ENCODE measurements at places on chromosomes 6 and 20. TPM values are rescaled to one million over a fixed set of nuclear protein-coding genes. Genes with fewer than 3 reads are reported as not detected.
A peak's percentile ranks its signal among the peaks of the same experiment; 100 is the strongest.

DNA sequence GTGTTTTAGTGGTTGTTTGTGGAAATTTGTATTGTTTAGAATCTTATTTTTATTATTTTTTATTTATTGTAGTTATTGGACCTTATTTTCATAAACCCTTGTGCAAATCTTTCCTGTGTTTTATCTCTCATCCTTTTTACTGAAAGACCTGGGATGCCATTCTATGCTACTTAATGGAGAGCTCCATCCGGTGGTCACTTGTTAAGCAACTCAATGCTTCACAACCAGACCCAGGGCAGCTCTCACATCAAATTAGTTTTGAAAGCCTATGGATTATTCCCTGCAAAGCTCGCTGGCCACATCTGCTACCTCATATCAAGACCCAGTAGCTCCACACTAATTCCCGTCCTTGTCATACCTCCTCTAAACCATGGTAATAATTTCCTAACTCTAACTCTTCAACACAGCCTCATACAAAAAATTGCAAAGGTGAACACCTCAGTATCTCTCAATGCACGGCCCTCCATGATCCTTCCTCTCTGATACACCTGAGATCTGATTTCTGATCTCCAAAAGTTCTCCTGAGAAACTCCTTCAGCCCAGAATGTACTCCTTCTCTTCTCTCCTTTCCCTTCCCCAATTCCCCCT lies 296.6 kb upstream of the MANEA start:
- no peaks in the 10 kb centered on the region for H3K36me3 ChIP-seq
- peak; percentile 14 for DNase-seq
- H3K27ac ChIP-seq, result no peak overlapping the region
- H3K4me3 ChIP-seq, result no peak overlapping the region
- no peaks in the 10 kb centered on the region for H3K27me3 ChIP-seq
- H3K4me1 ChIP-seq, result no peaks in the 10 kb centered on the region

DNA sequence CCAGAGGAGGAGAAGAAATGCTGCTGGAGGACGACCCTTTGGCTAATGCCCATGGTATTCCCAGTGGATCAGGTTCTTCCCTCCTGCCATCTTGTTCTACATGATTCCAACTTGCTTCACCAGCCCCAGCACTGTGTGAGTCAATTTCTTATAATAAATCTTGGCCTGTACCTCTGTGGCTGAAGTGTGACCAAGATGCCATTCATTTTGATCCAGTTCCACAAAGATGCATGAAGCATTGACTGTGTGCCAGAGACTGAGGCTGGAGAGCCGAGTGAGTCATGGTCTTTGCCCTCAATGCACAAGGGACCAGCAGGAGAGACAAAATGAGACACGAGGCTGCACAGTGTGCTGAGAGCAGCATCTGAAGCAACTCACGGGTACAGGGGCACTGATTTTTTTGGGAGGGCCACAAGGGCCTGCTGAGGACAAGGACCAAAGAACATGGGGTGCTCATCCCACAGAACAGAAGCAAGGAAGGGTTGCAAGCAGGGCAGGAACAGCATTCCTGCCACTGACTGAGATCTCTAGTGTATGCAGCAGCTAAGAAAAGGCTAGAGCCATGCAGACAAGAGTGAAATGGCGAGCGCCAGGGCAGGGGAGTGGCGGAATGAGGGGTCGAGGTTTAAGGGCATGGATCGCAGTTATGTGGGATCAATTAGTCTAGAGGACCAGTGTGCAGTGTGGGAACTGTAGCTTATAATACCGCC lies 207.0 kb downstream of the THBS2 start:
- H3K36me3 ChIP-seq, result no peaks in the 10 kb centered on the region
- no peak overlapping the region for H3K4me3 ChIP-seq
- H3K4me1 ChIP-seq, result no peaks in the 10 kb centered on the region
- DNase-seq, result no peak

The BEND6 gene
- polyA plus RNA-seq, result not detected

DNA sequence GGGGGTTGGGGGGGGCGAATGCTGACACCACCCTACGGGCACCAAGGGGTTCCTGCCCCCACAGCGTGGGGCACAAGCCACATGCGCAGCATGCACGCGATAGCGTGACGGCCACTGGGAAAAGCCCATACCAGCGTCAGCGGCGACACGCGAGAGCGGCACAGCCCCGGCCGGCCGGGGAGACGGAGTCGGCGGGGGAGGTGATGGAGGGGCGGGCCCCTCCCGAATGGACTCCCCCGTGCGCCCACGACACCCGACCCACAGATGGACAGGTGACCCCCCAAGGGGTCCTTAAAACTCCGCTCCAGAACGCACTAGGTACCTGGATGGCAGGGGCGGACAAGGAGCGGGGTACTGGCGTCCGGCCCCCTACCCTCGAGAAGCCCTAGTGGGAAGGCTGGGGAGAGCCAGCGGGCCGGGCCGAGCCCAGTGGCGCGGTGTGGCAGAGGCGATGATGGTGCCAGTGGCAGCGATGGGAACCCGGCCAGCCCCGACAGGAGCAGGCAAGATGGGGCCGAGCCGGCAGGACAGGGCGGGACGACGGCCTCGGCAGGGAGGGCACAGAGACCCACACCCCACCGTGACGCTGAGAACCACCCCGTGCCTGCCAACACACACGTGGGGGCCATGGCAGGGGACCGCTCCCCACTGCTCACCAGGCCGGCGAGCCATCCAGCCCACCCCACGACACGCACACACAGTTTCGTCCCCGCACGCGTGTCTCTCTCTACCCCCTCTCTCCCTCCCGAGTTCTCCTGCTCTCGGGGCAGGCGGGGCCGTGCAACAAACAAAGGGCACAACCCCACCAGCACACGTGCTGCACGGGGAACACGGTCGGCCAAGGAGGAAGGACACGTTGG lies 1959.8 kb upstream of the DEFB115 start:
- H3K4me1 ChIP-seq, result no peaks in the 10 kb centered on the region
- H3K27ac ChIP-seq, result no peak overlapping the region
- no peaks in the 10 kb centered on the region for H3K27me3 ChIP-seq
- DNase-seq, result no peak
- no peak overlapping the region for H3K4me3 ChIP-seq
- no peaks in the 10 kb centered on the region for H3K36me3 ChIP-seq

The FITM2 gene
- 2.9 TPM for polyA plus RNA-seq

- no peaks in the 10 kb centered on the region for H3K27me3 ChIP-seq
- no peaks in the 10 kb centered on the region for H3K36me3 ChIP-seq
- DNase-seq, result no peak
- peaks cover 16% of the 10 kb centered on the region for H3K4me1 ChIP-seq
- H3K27ac ChIP-seq, result no peak overlapping the region
- H3K4me3 ChIP-seq, result no peak overlapping the region
These were observed 224.3 kb downstream of the MAFB start for GRCh38 chr20:40464731-40465208.

The FAM217A gene
- not detected for polyA plus RNA-seq

DNA sequence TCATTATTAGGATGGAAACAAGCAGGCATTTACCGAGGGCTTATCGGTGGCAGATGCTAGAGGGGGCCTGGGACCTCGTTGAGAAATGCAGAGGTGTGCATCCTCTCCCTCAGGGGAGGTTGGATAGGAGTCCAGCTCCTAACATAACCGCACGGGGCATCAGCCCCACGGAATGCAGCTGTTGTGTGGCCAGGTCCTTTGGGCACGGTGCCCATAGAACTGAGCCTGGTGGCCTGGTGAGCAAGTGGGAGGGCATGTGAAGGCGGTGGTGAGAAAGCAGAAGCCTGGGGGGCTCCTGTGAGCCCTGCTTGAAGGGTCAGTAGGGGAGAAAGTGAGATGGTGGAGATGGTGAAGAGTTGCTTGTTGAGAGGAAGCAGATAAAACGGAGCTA lies 143.7 kb downstream of the CDH26 start:
- no peak for DNase-seq
- no peaks in the 10 kb centered on the region for H3K36me3 ChIP-seq
- no peak overlapping the region for H3K4me3 ChIP-seq
- H3K4me1 ChIP-seq, result no peaks in the 10 kb centered on the region

DNA sequence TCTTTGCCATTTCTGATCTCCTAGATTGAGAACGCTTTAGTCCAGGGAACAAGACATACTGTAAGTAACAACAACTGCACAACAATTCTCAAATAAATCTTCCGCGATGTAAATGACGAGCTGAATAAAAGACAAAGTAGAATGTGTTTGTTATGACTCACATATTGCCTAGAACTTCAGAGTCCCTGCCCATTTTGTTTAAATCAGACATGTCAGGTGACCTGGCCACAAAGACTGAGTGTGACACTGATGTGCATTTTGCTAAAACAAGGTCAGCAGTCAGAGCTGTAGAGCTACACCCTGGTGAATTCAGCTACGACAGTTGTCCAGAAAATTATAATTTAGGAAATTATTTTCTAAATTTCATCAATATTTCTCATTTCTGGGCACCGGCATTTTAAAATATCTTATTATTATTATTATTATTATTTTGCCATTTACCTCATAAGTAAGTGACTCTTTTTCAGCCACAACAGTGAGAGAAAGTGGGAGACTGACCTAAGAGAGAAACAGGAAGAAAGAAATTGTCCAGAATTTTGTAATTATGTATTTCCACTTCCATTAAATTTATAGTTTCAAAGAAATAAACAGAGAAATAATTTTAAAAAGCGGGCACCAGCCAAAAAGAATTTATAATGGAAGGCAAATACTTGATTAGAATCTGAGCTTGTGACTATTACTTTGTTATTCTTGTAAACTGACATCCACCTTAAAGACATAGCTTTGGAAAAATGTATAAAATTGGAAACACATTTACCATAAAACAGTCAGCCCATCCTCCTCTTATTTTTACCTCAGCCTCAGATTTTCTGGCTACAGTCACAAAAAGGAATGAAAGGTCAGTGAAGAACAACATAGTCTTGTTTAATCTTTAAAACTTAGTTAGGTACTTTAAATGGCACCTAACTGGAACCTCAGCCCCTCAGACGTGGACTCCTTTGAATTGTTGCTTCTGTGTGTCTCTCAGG lies 157.0 kb upstream of the CITED2 start:
- H3K4me1 ChIP-seq, result peaks cover 3% of the 10 kb centered on the region
- no peaks in the 10 kb centered on the region for H3K27me3 ChIP-seq
- DNase-seq, result no peak
- H3K36me3 ChIP-seq, result no peaks in the 10 kb centered on the region
- no peak overlapping the region for H3K27ac ChIP-seq

GRCh38 chr6:168102315-168102985 lies 23.4 kb upstream of the FRMD1 start:
- no peaks in the 10 kb centered on the region for H3K27me3 ChIP-seq
- no peaks in the 10 kb centered on the region for H3K4me1 ChIP-seq
- DNase-seq, result no peak
- H3K27ac ChIP-seq, result no peak overlapping the region
- no peaks in the 10 kb centered on the region for H3K36me3 ChIP-seq

GRCh38 chr6:33390767-33391277 lies 801 bp upstream of the KIFC1 start:
- peak overlapping the region; percentile 88 for H3K27ac ChIP-seq
- no peaks in the 10 kb centered on the region for H3K36me3 ChIP-seq
- peak overlapping the region; percentile 36 for H3K4me3 ChIP-seq
- DNase-seq, result no peak
- peaks cover 18% of the 10 kb centered on the region for H3K4me1 ChIP-seq
- H3K27me3 ChIP-seq, result no peaks in the 10 kb centered on the region

GRCh38 chr20:61303675-61304074 lies 51.6 kb downstream of the CDH4 start:
- H3K4me3 ChIP-seq, result no peak overlapping the region

- no peaks in the 10 kb centered on the region for H3K4me1 ChIP-seq
- DNase-seq, result no peak
- H3K27me3 ChIP-seq, result no peaks in the 10 kb centered on the region
- H3K27ac ChIP-seq, result no peak overlapping the region
- no peak overlapping the region for H3K4me3 ChIP-seq
These were observed 7.2 kb upstream of the SDC4 start for GRCh38 chr20:45355209-45356084.

The GINS1 gene
- 0.61 TPM for polyA plus RNA-seq

DNA sequence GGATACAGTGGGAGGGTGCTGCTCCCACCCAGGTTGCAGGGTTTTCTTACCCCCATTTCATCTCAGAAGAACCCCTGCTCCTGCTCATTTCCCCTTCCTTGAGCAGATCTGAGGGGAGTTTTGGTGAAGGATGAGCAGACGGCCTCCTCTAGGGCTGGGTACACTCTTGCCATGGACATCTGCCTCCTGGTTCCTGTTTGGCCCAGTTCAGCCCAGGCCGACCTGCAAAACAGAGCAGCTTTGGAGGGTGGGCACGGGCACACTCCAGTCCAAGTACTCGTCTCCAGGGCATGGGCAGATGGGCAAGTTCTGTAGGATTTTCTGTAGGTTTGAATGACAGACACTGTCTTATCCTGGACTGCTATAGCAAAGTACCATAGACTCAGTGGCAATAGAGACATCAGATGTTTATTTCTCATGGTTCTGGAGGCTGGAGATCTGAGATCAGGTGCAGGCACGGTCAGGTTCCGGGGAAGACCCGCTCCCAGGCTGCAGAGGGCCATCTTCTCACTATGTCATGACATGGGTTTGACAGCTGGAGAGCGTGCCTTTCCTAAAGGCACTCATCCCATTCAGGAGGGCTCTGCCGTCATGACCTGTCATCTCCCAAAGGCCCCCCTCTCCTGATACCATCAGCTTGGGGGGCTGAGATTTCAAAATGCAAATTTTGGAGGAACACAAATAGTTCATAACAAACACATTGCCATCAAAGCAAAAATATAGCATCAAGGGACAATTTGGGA lies 6.2 kb downstream of the NPBWR2 start:
- no peaks in the 10 kb centered on the region for H3K36me3 ChIP-seq
- H3K4me3 ChIP-seq, result no peak overlapping the region
- H3K27me3 ChIP-seq, result no peaks in the 10 kb centered on the region
- H3K4me1 ChIP-seq, result peaks cover 26% of the 10 kb centered on the region

DNA sequence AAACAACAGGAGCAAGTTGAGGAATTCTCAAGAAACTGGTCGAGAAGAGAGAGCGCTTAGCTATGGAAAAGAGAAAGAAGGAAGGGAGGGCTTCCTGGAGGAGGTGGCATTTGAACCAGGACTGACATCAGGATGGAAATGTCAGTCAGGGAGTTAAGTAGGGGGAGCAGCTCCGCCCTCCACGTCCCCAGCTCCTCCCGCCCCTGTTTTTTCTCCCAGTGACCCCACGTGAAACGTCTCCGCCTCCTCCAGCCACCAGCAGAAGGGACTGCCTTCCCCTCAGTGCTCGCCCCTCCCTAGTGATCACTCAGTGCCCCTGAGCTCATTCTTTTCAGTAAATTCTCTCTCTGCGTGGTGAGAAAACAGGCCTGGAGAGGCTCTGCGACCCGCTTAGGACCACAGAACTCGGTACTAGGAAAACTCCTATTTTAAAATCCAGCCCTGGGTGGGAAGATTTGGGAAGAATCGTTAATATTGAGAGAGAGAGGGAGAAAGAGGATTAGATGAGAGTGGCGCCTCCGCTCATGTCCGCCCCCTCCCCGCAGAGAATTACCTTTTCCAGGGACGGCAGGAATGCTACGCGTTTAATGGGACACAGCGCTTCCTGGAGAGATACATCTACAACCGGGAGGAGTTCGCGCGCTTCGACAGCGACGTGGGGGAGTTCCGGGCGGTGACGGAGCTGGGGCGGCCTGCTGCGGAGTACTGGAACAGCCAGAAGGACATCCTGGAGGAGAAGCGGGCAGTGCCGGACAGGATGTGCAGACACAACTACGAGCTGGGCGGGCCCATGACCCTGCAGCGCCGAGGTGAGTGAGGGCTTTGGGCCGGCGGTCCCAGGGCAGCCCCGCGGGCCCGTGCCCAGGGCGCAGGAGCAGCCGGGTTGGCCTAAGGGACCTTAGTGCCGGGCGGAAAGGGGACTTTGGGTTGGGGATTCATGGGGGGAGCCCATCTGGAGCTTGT lies 4.6 kb downstream of the HLA-DPB1 start:
- peak; percentile 50 for DNase-seq
- H3K27ac ChIP-seq, result peak overlapping the region; percentile 68
- peaks cover 65% of the 10 kb centered on the region for H3K4me1 ChIP-seq
- H3K36me3 ChIP-seq, result peaks cover 78% of the 10 kb centered on the region

GRCh38 chr20:33812908-33813462 lies 1.8 kb downstream of the CHMP4B start:
- DNase-seq, result peak; percentile 26
- H3K27me3 ChIP-seq, result no peaks in the 10 kb centered on the region
- H3K36me3 ChIP-seq, result no peaks in the 10 kb centered on the region
- H3K27ac ChIP-seq, result no peak overlapping the region
